ENCODE measurements at places on chromosomes 16 and 17.

GRCh38 chr16:55861288-55861687 is 13.9 kb downstream of the CES5A start:
- DNase-seq, result no peak

- no peak for DNase-seq
Observed at GRCh38 chr17:69690531-69690930, 276.0 kb downstream of the MAP2K6 start.

DNA sequence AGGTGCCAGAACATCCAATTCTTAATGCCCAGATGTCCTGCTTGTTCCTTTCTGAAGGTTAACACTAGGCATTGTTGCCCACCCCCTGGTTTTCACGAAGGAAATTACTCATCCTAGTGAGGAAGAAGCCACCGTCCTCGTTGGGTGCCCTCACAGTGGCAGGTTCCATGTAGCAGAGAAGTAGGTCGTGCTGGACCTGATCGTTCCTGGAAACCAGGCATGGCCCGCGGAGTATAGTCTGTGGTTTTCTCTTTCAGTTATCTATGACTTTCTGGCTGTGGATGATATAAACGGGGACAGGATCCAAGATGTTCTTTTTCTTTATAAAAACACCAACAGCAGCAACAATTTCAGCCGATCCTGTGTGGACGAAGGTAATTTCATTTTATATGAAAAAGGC is 16.5 kb downstream of the RGS11 start:
- DNase-seq, result no peak

DNA sequence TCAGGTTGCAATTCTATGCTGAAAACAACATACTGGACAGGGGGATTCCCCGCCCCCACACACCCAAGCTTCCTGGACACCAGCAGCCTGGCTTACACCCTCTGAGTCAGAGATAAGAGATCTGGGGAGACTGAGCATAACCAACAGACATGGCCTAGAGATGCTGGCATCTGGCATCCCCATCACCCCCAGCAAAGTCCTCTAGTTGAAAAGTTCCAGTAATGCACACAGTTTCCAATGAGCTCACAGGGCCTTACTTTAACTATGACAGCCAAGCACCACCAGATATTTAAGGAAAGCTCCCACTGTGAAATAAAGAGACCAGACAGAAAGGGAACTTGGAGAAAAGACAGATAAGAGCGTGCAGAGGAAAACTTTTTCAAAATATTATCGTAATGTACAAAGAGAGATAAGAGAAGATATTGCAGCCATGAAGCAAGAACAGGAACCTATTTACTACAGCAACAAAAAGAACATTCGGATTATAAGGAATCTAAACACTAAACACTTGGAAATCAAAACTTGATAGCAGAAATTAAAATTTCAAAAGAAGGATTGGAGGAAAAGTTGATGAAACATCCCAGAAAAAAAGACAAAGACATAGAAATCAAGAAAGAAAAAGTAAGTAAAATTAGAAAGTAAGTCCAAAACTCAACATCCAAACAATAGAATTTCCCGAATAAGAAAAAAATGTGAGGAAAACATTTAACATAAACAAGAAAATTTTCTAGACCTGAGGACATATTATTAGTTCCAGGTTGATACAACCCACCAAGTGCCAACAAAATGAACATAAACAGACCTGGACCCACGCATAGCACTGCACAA is 17.2 kb upstream of the ALOX15 start:
- peak; percentile 86 for DNase-seq

DNA sequence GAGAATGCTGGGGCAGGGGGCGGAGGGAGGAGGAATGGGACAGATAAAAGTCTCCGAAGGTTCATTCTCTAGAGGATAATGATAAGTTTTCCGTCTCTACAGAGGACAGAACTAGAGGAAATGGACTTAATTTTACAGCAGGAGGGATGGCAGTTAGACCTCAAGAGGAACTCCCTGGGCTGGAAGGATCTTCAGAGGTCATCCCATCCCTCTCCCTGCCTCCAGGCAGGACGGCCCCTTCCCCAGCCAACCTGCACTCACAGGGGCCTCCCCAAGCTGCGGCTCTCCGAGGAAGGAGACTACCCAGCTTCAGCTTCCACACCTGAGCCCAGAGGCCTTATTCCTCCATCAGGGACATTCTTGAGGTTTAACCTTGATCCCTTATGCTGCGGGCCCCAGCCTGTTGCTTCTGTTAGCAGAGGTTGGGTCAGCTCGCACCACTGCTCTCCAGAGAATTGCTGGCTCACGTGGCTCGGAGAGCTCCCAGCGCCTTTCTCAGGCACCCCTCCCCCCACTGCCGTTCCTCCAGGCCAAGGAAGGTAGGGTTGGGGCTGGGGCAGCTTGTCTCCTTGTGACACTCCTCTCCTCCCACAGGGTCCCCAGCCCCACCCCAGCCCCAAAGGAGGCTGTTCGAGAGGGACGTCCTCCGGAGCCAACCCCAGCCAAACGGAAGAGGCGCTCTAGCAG is 8.5 kb downstream of the ELOB start:
- DNase-seq, result no peak

DNA sequence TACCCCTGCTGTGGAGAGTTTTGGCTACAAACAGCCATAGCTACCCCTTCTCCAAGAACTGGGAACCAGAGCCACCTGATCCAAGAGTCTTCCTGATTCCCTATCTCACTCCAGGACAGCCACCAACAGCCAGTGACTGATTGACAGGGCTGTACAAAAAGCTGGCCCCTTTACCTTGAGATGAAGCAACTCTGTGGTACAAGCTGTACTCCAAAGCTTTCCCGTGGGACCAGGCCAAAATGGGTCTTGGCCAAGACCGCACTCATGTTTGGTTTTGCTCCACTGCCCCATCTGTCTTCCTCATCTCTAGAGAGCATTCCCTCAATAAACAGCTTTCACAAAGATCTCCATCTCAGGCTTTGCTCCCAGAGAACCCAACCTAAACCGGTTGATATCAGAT is 43.6 kb downstream of the RNF157 start:
- peak; percentile 17 for DNase-seq

DNA sequence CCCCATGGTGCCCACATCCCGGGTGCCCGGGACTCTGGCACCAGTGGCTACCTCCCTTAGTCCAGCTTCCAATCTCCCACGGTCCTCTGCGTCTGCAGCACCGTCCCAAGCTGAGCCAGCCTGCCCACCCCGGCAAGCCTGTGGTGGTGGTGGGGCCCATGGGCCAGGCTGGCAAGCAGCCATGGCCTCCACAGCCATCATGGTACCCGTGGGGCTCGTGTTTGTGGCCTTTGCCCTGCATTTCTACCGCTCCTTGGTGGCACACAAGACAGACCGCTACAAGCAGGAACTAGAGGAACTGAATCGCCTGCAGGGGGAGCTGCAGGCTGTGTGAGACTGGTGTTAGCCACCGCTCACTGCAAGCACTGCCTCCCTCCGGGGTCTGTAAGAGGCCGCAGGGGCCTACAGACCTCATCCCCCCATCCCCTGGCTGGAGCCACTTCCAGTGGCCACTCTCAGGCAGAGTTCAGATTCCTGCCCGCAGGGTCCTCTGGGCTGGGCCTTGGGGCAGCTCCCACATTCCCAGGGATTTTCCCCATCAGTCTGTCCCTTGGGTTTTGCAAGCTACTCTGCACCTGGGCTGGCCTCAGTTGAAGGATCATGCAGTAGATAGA is 3.9 kb upstream of the SETD1A start:
- peak; percentile 66 for DNase-seq

GRCh38 chr16:10988879-10989278 is 44.5 kb downstream of the CLEC16A start:
- no peak for DNase-seq

DNA sequence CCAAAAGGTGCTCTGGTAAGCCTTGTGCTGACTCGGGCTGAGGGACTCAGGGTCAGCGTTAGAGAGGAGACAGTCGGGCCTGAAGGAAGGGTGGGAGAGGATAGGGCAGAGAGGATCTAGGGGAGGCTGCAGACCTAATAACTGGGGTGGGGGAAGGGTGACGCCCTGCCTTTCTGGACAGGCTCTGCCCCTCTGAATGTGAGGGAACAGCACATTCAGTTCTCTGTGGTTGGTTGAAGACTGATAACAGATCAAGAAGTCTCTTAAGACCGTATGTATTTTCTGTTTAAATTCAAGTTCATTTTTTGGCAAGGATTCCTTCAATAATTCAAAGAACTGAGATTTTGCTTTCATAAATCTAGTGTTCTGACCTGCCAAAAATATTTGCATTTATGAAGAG is 56.2 kb upstream of the TEKT3 start:
- DNase-seq, result no peak

- DNase-seq, result peak; percentile 74
Observed at GRCh38 chr17:40857535-40857934, 9.5 kb downstream of the KRT12 start.

- DNase-seq, result no peak
Observed at GRCh38 chr17:29096094-29096493, 53.2 kb downstream of the PIPOX start.

- peak; percentile 34 for DNase-seq
Observed at GRCh38 chr16:89261691-89262563, 44.4 kb downstream of the ZNF778 start.

DNA sequence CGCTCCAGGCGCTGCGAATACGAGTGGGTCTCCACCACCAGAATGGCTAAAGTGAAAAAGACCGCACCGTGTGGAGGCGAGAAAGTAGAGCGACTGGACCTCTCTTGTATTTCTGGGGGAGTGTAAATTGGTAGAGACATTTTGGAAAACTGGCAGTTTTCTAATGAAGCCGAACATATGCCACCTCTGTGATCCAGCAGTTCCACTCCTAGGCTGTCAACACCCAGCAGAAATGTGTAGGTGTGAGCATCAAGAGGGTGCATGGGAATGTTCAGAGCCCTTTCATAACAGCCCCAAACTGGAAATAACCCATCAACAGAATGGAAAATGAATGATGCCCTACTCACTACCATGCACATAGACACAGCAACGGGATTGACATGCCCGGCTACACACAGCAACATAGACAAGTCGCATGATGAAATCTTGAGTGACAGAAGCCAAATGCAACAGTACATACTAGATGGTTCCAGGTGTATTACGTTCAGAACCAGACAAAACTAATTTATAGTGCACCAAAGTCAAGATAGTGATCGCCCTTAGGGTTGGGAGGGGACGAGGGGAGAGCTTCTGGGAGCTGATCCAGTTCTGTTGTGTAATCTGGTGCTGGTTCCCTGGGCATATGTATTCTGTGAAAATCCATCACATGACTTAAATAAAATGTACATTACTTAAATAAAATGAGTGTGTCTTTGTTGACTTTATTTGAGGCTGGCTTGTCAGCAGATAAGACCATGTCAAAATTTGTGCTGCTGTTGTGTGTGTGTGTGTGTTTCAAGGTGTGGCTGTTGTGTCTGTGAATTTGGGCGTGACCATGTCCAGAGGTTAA is 877 bp upstream of the BCL7C start:
- peak; percentile 51 for DNase-seq

DNA sequence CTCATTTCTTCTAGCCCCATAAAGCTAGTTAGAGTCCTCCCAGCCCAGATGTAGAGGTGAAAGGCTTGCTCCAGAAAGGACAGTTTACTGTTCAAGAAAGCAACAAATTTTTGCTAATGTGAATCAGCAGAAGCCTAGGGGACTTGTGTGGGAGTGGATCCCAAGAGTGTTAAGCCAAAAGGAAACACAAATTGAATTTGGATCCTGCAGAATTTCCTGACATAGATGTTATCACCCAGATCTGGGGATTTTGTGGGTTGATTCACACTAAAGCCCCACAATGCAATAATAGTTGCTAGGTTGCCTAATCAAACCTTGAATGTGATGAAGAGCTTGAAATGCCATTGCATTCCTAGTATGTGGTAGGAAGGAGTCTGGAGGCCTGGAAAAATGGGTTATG is 135.2 kb upstream of the HS3ST3A1 start:
- DNase-seq, result peak; percentile 71

DNA sequence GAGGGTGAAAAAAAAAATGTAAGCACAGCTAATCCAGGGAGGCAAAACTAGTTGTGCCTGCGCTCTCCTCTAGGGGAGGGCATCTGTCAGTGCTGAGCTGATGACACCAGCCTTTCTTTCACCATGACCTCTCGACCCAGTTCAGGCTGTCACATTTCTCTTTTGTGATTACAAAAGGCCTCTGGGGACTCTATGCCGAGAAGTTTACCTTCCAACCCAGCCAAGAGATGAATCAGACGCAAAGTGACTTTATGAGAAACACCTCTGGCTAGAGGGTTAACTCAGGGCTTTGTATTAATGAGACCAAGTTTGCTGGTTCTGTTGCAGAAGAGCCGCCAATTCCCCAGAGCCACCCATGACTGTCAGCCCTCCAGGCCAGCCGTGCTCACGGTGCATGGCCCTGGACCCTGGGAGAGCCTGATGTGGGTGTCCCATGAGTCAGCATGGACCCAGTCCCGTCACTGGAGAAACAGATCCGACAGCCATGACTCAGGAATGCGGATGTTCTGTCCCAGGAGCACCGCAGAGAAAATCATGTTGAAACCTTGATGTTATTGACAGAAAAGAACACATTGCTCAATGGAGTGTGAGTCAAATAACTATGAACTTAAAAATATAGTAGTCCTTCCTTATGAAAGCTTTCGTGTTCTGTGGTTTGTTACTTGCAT is 437.2 kb downstream of the HS3ST3B1 start:
- peak; percentile 93 for DNase-seq

- no peak for DNase-seq
Observed at GRCh38 chr16:80507538-80507937, 33.3 kb upstream of the DYNLRB2 start.

DNA sequence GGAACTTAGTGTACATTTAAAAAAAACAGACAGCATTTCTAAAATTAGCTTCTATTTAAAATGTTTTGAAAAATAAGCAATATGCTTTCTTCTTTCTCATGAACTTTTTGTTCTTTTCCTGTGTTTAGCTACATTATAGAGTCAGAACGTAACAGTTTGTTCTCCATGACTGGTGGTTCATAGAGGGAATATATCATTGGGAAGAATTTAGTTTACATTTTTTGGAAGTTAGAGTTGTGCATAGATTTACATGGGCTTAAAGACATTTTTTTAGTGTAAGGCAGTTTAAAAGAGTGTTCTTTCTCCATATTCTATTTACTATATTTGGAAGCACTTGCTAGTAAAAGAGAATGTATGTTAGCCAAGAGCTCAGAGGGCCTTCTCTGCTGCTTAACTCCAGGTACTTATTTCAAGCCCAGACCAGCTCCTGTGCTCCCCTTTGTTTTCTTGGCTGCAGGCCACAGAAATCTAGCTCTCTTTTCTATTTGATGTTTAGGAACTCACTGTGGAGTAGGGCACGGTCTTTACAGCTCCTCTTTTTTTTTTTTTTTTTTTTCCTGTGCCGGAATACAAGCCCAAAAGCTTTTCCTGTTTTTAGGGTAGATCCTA is 20.2 kb downstream of the AP2B1 start:
- no peak for DNase-seq

Measured in fibroblast of the aortic adventitia (primary cell).